ENCODE measurements at places on chromosomes 1 and 21.

- no peak for DNase-seq
Measured at GRCh38 chr21:36171336-36171735, 14.7 kb downstream of the DOP1B start.

DNA sequence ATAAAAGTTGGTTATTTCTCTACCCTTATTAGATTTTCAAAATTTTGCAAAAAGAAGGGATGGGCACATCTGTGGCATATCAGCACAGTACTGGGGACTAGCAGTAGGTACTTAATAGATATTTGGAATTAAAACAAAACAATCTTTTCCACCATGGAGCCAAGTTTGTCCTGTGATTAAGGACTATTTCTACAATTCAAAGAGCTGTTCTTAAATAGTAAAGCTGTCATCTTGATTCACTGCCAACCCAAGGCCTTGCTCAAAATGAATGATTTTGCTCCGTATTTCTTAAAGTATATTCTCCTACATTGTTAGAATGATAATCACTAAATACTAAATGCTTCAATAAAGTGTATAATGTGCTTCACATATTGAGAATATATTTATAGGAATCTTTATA, 169.9 kb downstream of the S1PR1 start:
- DNase-seq: no peak

- DNase-seq: no peak
Measured at GRCh38 chr1:218846181-218846580, 327.5 kb upstream of the LYPLAL1 start.

- no peak for DNase-seq
Measured at GRCh38 chr1:226293553-226293920, 15.4 kb downstream of the LIN9 start.

DNA sequence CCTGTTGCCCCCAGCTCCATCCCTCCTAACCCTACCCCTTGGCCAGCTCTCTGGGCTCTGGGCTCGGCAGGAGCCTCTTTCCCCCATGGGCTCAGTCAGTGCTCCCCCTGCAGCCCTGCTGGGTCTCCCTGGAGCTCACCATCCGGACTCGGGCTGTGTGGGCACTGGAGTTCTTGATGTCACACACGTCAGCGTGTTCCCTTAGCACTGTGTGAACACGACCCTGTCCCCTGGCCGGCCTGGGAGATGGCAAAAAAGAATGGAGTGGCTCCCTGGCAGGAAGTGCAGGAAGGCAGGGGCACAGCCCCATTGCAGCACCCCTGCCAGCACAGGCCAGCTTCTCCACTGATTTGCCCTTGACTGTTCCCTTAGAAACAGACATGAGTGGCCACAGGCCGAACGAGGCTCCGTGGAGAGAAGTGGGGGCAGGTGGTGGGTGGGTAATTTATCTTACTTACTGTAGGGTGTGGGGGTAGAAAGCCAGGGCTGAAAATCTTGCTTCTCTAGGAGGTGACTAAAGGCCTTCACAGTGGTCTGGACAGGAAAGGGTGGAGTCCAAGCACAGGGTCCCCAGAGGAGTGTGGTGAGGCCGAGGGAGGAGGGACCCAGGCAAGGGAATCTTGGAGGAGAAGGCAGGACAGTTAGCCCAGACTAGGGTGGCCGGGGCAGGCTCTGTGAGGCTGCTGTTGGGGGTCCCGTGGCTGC, 381.7 kb upstream of the VAMP3 start:
- no peak for DNase-seq

DNA sequence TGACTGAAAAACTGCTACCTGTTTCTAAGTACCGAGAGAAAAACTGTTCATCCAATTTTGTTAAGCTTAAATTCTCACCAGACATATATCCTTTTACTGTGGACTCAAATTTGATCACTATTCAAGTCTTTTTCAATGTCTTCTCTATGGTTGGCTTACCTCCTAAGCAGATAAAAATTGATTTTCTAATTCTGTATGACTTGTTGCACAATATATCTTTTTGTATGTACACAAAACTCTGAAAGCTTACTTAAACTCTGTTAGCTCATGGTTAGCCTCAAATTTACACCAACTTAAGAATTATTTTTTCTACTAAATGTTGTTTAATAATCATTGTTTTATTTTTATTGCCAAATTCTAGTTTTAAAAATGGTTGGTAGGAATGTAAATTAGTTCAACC, 715.4 kb downstream of the LTN1 start:
- DNase-seq: no peak

- no peak for DNase-seq
Measured at GRCh38 chr1:17514776-17515175, 24.7 kb upstream of the ARHGEF10L start.

DNA sequence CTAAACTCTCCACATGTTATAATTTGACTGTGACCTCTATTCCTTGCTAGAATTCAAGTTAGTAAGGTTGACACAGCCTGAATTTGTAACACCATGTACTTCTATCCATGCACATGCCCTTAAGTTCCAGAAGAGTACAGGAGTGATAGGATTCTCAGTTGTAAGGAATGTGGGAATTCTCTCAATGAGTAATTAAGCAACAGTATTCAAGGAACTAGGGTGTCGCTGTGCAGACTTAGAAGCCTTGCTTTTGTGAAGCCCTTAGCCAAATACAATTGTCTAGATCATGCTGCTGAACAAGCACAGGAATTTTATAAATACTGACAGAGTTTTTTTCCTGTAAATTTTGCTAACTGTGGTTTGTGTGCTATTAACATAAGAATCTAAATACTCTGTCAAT, 276.3 kb upstream of the PTBP2 start:
- no peak for DNase-seq

DNA sequence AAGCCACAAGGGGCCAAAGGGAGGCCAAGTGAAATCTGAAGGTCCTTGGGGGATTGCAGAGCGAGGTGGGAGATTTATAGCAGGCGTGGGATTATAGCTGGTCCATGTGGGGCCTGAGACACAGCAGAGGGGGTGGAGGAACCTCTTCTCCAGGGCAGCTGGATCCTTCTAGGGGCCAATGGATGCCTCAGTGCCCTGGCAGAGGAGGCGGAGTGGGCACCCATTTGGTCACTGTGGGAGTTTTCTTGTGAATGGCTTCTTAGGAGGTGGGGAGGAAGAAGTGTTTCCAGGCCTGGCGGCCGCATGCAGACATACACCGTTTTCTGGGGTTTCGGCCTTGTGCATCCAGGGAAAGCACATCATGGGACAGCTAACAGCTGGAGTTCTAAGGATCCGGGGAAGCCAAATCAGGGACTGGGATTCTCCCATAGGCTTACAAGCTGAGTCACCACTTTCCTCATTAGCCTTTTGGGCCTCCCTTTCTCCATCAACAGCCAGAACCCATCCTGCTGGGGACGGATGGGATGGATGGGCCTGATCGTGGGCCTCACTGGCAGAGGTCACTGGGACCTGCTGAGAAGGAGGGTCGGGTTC, 76.5 kb downstream of the RHOU start:
- DNase-seq: no peak

- no peak for DNase-seq
Measured at GRCh38 chr1:44619261-44619900, 54.9 kb downstream of the TMEM53 start.

GRCh38 chr1:94156096-94156625, 35.2 kb upstream of the ABCA4 start:
- no peak for DNase-seq

DNA sequence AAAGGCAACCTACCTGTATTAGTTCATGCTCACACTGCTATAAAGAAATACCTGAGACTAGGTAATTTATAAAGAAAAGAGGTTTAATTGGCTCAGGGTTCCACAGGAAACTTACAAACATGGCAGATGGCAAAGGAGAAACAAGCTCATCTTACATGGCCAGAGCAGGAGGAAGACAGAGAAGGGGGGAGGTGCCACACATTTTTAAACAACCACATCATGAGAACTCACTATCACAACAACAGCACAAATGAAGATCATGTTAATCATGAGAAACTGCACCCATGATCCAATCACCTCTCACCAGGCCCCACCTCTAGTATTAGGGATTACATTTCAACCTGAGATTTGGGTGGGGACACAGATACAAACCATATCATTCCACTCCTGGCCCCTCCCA, 90.6 kb upstream of the KCTD3 start:
- no peak for DNase-seq

GRCh38 chr21:41764558-41765419, 2.1 kb downstream of the RIPK4 start:
- no peak for DNase-seq

- DNase-seq: no peak
Measured at GRCh38 chr1:234490793-234491479, 12.0 kb upstream of the TARBP1 start.

DNA sequence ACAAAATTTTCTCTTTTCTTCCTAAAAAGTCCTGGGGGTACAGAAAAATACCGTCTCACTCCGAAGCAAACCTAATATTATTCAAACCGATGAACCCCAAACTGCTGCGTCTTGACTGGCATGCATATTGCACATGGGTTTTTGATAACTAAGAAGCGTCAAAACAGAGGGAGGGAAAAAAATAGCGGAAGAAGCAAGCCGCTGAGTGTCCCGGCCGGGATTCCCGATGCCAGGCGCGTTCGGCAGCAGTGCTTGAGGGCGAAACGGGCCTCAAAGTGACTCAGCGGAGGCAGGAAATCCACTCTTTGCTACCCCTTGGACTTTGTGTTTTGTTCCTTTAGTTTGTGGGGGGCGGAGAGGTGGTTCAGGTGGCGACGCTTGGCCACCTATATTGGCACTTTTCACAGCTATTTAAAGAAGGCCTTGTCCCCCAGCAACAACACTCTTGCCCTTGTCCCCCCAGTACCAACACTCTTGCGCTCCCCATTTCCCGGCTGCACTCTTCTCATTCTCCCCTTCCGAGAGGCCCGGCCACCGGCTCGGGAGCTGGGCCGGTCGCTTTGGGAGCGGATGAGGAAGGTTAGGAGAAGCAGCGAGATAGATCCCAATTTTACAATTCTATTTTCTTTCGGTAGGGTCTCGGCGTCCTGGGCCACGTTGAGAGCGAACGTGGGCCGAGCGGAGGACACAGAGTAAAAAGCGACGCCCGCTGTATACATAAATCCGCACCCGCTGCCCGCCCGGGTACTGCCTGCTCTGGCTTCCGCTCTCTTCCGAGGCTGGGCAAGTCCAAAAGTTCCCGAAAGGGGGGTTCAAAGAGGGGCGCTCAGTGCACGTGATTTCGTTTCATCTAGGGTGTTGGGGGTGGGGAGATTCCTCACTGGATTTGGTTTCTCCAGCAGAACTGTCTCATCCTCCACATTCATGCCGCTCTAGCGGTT, 2.5 kb downstream of the LMX1A start:
- no peak for DNase-seq

- no peak for DNase-seq
Measured at GRCh38 chr1:145927916-145928643, 796 bp upstream of the RBM8A start.

DNA sequence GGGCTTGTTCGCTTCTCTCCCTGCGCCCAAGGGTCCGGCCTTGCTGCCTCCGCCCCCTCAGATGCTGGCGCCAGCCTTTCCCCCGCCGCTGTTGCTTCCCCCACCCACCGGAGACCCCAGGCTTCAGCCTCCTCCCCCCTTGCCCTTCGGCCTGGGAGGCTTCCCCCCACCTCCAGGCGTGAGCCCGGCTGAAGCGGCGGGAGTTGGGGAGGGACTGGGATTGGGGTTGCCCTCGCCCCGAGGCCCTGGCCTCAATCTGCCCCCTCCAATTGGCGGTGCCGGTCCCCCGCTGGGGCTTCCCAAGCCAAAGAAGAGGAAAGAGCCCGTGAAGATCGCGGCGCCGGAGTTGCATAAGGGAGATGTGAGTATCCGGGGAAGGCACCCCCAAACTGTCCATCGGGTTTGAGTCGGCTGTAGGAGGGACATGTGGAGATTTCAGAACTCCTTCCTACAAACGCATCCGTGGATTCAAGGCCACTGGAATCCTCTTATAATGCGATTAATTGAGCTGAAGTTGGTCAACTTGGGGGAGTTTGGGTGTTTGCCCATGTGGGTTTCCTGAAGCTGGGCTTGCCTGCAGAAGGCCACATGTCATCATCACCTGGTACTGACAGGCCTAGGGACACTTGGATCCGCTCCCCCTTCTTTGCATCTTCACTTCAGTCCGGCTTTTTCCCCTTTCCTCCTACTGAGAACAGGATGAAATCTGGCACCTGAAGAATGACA, 707 bp downstream of the PRCC start:
- no peak for DNase-seq

DNA sequence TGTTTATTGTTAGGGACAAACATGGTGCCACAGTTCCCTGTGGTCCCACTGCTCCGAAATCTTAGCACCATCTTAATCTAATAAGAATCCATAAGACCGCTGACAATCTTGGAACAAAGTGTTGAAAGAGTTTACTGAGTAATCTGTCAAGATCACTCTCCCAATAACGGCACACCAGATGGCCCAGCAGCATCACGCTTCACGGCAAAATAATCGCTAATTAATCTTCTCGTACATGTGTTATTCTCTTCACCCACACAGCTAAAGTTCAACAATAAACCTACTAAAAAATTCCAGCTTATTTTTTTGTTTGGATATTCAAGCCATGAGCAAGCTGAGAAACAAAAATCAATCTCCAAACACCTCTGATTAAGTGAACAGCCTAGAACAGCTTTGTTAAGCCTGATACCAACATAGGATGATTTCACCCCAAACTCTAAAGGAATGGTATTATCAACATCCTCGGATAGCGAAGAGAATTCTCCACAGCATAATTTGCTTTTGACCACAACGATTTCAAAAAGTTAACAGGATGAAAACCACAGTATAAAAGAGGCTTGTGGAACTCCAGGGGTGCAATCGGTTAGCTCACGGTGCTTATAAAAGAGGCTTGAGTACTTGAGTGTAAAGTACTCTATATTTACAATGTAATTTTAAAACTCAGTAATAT, 329.9 kb upstream of the GREM2 start:
- DNase-seq: no peak

GRCh38 chr1:193251950-193252349, 65.5 kb upstream of the B3GALT2 start:
- no peak for DNase-seq

- no peak for DNase-seq
Measured at GRCh38 chr1:7847599-7847998, 5.3 kb downstream of the UTS2 start.

DNA sequence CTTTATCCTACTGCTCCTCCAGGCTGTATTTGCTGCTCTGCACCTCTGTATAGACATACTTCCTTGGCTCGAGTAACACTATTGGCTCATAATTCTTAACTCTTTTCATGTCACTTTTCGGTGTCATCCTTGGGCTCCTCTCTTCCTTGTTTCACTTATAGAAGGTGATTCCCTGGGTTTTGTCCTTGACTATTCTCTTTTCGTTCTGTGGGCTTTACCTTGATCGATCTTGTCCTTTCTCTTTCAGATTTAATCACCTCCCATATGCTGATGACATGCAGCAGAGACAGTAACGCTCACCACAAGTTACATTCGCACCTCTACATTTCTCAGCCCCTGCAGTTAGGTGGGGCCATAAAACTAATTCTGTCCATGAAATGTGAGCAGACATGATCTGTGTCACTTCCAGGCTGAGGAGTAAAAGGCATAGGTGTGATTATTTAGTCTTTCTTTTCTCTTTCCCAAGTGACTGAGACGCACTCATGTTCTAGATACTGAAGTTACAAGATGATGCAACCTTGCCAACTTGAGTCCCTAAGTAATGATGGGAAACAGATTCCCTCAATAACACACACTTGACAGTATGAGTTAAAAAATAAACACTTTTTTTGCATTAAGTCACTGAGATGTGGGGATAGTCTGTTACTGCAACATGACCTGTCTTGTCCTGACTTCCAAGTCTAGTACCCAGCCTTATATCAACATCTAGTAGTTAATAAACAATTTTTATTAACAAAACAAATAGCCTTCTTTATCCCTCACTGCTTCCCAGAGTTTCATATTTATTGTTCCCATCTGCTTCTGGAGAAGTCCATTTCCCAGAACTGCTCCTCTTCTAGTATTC, 49.9 kb upstream of the HAO2 start:
- no peak for DNase-seq

- no peak for DNase-seq
Measured at GRCh38 chr1:183052861-183053260, 29.6 kb downstream of the LAMC1 start.

Data from stimulated activated CD4-positive, alpha-beta T cell treated with anti-CD3 and anti-CD28 coated beads, Interleukin-15, amount 100 ng/mL, for 1 hour (primary cell).